ENCODE measurements at places on chromosomes 2 and 18.

DNA sequence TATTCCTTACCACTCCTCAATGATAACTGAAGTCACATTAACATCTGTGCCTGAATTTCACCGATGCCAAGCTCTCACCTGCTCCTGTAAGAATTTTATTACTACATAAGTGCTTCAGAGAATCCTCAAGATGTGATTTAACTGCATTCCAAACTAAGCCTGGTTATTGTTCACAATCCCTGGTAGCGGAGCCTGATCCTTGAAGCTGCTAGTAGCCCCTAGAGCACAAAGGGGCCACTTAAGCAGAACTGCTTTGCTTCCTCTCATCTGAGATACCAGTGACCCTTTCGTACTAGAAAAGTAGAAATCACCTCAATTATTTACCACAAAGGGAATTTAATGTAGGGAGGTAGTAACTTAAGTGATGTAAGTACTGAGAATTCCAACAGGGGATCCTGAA, 529.6 kb downstream of the CPS1 start:
- no peak for DNase-seq

DNA sequence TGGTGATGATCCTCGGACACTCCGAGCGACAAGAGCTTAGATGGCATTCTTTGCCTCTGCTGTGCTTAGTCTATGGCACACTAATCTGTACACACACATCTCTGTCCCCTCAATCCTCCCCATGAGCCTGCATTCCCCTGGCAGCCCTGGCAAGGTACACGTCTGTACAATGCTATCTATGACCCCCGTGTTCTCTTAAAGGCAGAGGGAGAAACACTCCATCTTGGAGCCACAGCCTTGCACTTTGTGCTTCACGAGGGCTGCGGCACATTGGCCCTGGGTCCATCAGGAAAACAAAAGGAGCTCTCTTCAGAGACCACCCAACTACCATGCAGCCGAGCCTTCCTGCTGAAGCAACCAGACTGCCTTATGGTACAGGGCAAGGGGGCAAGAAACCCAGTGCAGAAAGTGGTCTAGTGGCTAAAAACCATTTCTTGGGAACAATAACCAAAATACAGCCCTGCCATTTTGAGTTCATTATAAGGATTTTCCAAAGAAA, 42.5 kb downstream of the STEAP3 start:
- no peak for DNase-seq

DNA sequence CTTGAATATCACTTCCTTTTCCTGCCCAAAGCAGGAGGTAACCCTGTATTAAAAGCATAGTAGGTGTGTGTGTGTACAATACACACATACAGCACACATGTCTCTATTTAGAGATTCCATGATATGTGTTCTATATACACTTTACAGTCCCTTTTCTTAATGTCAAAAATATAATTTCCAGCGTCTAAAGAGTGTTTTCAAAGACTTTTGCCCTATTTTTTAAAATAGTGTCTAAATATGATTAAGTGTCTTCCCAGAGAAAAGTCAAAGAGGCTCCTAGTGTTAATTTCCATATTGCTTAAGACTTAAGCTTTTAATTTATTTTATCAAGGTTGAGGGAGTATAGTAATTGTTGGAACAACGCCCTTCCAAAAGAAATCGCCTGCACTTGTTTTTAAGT, 420.3 kb upstream of the POU3F3 start:
- peak; percentile 34 for DNase-seq

GRCh38 chr2:46461011-46461674, 18.2 kb upstream of the TMEM247 start:
- peak; percentile 69 for DNase-seq

DNA sequence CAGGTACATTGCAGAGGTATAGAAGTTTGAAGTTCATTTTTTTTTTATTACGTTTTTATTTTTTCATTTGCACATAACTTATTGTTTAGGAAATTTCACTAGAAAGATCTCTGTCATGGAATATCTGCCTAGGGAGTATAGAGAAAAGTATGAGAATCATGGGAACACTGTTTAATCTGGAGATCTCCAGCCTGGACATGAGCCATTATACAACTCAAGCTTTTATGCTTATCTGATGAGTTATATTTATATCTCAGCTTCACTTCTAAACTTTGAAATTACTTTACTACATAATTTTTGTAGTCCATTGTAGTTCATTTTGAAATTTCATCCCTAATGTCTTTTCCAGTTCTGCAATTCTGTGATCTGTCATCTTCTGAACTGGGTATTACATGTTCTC, 515.6 kb downstream of the ERBB4 start:
- no peak for DNase-seq

GRCh38 chr2:159637240-159637639, 20.9 kb upstream of the BAZ2B start:
- no peak for DNase-seq

DNA sequence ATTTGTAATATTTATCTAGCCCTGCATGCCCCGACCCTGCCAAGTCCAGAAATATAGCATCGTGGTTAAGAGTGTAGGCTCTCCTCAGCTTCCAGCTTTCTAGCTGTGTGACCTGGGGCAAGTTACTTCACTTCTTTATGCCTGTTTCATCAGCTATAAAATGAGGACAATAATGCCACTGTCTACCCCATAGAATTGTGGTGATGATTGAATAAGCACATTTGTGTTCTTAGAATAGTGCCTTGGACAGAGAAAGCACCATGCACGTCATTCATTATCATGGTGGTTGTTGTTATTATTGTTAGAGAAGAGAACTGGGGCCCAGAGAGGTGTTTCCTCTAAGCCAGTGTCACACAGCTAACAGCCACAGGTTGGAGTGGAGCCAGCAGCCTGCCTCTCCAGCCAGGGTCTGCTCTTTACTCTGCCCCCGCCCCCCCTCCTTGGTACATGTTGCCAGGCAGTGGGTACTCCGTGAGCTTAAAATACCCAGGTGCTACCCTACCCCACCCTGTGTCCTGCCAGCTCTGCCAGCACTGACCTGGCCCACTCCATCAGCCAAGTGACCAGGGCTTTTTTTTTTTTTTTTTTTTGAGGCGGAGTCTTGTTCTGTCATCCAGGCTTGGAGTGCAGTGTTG, 202.1 kb downstream of the CTIF start:
- DNase-seq, result no peak

- DNase-seq, result peak; percentile 42
Observed at GRCh38 chr2:44016282-44016681, 20.5 kb upstream of the LRPPRC start.

DNA sequence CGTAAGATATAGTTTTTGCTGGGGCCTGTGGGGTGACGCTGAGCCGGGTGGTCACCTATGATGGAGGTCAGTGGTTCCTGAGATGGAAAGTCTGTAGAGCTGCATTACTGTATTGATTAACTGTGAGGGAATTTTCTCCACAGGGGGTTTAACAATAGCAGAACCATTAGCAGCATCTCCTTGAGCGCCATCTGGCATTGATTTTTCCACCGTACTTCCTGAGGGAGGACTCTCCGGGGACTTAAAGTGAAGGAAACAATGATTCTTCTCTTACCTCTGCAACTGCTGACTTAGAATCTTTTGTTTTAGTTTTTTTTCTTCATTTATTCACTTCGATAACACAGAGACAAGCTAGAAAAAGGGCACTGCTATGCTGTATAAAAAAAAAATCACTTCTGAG, 22.6 kb upstream of the RNF125 start:
- DNase-seq, result no peak

GRCh38 chr2:108449410-108450130, 564 bp downstream of the GCC2 start:
- DNase-seq, result peak; percentile 37

GRCh38 chr2:43748333-43748732, 25.5 kb upstream of the DYNC2LI1 start:
- DNase-seq, result no peak

GRCh38 chr18:49747876-49748275, 65.5 kb downstream of the ACAA2 start:
- peak; percentile 19 for DNase-seq

- peak; percentile 29 for DNase-seq
Observed at GRCh38 chr18:22314420-22314819, 103.3 kb downstream of the CTAGE1 start.

Measured in kidney tubule cell (primary cell).